ENCODE measurements at places on chromosomes 11 and 22.

- no peak for DNase-seq
Measured at GRCh38 chr22:49108636-49109315, 718.9 kb downstream of the BRD1 start.

DNA sequence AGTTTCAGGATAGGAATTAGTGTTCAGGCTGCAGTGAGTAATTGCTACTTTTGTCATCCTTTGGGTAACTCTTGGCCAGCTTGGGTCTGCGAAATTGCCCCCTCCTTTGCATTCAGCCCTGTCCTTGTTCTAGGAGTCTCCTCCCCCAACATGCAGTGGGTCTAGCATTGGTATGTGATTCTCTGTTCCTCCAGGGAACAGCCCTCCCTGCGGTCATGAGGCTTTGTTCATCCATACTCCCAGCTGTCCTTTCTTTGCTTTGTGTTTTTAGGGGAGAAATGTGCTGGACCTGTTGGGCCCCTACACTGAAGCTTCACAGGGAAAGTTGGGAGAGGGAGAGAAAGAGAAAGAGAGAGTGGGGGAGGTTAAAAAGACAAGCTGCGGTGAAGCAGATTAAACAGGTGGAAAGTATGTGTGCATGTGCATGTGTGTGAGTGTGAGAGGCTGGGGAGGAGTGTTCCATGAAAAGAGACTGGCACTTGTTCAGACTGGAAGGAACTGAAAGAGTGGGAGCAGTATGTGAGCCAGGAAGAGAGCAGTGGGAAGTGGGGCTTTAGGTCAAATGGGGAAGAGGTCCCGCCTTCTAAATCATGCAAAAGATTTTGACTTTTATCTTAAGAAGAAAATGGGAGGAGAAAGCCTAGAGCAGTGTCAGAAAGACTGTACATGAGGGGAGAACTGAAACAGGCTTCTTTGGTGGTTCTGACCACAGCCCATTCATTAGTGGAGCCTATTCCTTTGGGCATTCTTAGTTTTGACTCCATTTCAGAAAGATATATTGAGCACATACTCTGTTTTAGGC lies 17.9 kb upstream of the SESN3 start:
- no peak for DNase-seq

- DNase-seq: no peak
Measured at GRCh38 chr22:20465759-20466077, 28.1 kb upstream of the SCARF2 start.

GRCh38 chr22:20786536-20786979 lies 12.6 kb downstream of the SERPIND1 start:
- DNase-seq: no peak

DNA sequence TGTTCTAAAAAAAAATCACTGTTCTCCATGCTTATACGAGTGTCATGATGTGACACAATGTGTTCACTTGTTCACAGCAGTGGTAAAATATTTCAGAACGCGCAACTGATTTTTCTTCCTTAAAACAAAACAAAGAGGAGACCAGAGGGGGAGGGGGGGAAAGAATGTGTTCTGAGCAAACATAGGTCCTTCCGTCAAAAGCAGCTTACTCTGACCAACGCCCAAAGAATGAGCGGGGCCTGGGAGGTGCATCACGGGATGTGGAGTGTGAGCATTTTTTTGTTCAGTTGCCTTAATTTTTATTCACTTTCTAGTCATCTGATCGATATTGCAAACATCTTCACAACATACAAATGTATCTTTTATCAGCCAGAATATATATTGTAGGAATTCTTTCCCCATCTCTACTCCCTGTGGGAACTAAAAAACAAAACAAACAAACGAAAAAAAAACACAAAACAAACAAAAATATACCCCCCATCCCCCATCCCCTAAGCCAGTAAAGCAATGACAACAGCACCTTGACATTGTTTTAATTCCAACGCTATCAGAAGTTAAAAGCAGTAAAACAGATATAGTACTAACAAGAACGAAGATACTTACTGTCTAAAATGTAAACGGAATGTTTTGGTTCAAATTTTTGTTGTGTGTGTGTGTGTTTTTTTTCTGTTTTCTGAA lies 43.3 kb downstream of the BDNF start:
- DNase-seq: no peak

DNA sequence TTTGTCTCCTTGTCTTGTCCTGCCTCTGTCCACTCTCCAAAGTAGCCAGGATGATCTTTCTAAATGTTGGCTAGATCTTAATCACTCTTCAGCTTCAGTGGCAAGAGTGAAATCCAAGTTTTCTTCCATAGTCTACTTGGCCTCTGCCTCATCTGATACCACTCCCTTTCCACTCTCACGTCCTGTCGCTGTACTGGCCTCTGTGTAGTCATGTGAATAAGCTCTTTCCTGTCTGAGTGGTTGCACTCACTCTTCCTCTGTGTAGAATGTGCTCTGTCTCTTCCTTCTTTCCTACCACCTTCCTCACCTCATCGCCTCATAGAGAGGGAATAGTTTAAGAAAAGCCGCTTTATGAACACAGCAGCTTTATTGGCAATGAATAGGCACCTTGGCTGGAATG lies 86.5 kb downstream of the WNT11 start:
- DNase-seq: no peak

GRCh38 chr11:63537293-63538101 lies 889 bp downstream of the PLAAT4 start:
- peak; percentile 79 for DNase-seq

DNA sequence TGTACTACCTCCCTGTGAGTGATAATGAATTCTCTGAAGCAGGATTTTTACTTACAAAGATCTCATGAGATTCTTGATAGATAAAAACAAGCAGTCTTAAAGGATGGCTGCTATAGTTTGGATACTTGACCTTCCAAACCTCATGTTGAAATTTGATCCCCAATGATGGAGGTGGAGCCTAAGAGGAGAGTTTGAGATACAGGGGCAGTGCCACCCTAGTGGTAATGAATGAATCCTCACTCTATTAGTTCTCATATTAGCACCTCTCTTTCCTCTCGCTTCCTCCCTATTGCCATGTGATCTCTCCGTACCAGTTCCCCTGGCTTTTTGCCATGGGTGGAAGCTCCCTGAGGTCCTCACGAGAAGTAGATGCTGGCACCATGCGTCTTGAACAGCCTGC lies 37.9 kb upstream of the OR8B8 start:
- no peak for DNase-seq

DNA sequence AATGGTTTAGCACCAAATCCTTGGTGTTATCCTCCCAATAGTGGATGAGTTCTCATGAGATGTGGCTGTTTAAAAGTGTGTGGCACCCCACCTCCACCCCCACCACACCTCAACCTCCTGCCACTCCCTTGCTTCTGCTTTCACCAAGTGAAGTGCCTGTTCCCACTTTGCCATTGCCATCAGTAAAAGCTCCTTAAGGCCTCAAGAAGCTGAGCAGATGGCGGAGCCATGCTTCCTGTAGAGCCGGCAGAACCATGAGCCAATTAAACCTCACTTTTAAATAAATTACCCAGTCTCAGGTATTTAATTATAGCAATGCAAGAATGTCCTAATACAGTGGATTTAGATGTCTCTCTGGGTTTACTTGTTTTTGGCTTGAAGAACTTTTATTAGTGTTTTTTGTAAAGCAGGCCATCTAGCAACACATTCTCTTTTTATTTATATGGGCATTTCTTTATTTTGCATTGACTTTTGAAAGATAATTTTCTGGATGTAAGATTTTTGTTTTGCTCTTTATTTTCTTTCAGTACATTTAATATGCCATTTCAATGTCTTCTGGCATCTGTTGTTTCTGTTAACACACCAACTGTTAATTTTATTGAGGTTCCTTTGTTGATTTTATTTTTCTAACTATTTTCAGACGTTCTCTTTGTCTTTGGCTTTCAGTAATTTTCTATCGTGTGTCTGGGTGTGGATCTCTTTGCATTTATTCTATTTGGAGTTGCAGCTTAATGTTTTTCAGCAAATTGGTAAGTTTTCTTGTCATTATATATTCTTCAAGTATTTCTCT lies 724.5 kb upstream of the CNTN5 start:
- DNase-seq: peak; percentile 41

DNA sequence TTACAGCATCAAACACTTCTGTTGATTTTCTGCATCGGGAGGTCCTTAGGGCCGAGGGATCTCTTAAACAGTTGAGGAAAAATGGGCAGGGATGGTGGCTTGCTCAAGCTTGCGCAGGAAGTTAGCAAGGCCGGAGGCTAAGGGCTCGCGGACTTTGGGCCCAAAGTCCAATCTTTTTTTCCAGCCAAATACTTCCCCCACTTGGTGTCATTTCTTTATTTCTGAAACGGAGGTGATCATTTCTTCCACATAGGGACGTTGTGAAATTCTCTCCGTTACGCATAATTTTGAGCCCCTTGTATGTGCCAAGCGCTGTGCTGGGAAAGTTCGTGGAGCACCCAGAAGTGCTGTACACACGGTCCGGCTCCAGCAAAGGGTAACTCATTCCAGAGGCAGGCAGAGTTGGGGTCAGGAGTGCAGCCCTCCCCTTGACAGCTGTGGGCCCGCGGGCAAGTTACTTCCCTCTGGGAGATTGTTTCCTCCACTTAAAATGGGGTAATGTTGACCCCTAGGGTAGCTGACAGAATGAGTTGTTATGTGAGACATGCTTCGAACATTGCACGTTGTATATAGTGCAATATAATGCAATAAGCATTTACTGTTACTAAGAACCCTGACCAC lies 809 bp downstream of the MIEF1 start:
- no peak for DNase-seq

DNA sequence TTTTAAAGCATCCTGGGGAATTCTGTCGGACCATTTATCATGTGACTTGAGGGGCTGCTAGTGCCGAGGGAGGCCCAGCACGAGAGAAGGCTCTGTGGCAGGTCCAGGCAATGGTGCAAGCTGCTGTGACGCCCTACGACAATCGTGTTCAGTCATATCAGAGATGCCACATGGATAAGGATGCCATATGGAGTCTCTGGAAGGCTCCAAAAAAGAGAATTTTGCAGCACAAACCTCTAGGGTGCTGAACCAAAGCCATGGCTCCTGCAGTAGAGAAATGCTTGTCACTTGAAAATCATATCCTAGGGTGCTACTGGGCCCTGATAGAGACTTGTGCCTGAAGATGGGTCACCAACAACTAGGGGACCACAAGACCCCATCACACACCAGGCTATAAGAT lies 6.7 kb upstream of the CD6 start:
- DNase-seq: no peak

GRCh38 chr11:116595305-116595880 lies 177.4 kb downstream of the BUD13 start:
- peak; percentile 13 for DNase-seq

DNA sequence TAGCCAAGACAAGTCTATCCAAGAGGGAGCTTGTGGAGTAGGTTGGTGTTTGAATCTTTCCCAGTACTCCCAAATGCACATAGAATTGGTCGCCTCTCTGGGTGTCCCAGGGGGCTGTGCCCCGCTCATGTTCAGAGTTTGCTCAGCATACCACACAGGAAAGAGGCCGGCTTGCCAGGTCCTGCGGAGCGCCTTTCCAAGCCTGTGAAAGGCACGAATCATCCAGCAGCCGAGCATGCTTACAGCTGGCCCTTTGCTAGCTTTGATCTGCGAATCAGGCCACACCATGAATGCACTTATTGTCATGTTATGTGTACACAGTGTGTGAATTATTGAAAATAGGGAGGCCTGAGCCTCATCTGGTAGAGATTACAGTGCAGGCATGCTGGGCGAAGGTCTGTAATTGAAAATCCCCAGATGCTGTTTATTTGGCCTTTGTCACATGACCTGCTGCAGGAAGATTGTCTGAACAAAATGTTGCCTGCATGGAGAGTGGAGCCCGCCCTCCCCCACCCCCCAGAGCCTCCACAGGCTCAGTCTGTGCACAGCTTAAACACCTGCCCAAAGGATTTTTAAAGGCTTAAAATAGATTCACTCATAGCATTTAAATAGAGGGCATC lies 163.3 kb upstream of the RASSF10 start:
- peak; percentile 70 for DNase-seq

- peak; percentile 46 for DNase-seq
Measured at GRCh38 chr11:116990061-116990473, 108.2 kb downstream of the SIK3 start.

DNA sequence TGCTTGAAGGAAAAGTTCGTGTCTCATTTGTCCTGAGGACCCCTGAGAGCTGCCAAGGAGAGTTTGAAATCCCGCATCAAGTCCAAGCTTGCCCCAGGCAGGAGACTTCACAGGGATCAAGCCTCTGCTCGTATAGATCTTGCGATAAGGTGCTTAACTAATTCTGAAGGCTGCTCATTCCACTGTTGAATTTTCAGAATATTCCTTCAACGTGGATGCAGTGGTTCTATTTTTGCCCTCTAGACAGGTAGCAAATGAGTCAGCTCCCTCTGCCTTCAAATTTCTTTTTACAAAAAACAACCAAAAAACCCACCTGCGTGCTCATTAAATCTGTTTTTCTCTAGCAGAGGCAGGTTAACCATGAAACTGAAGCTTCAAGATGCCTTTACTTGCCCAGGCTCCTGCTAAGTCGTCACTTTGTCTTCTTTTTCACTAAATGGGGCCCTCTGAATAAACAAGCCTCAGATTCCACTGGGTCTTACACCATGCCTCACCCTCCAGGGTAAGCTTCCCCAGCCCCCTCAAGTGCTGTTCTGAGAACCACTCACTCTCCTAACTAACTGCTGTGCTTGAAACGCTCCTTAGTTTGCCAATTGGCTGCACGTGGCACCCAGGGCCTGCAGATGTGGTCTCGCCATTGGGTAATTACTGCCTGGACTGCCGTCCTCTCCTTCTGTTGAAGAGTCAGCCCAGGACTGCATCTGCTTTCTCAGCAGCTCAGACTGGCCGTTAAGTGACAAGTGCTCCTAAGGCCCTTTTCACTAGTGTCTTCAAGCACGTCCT lies 105.0 kb downstream of the TRPC6 start:
- no peak for DNase-seq

DNA sequence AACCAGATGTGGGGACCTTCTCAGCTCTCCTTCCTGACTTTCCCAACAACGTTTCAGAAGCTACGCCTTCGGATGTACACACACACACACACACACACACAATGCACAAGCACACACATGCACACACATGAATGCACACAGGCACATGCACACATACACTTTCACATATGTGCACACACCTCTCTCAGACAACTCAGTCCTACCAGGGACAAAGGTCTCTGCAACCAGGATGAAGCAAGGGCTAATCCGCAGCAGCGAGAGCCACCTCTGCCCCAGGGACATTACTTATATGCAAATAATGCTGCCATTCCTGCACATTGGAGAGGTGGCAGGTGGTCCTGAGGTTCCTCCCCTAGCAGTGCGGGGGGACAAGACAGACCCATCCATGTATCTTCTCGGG lies 27.4 kb upstream of the LINC01488 start:
- no peak for DNase-seq

DNA sequence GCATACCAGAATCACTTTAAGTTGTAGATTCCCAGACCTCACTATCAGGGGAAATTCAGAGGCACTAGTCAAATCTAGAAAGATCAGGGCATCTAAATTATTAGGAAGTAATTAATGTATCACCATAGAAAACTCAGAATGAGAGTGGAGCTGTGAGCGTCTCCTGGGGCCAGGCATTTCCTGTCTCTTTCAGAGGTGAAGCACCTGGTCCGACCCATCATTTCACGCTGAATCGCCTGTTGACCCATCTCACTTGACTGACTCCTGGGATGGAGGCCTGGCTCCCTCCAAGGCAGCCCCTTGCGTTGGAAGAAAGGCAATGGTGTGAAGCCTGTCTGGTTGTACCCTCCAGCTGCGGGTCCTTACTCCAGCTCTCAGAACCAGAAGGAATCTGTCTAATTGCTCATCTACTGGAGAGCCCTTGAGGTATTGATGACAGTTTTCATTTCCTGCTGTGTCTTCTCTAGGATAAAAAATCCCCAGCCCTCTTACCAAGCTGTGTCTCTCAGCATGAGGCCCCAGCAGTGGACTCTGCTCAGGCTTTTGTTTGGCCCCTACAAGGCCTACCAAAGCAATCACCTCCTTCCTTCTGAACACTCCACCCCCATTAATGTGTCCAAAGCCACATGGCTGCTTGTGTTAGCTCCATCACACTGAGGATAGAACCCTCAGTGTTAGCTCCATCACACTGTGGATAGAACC lies 93.2 kb upstream of the SYT13 start:
- no peak for DNase-seq

All from NCI-H446 (cell line).